Brain pericyte (primary cell): ENCODE measurements at places on chromosomes 12 and 14.
A peak's percentile ranks its signal among the peaks of the same experiment; 100 is the strongest.

DNA sequence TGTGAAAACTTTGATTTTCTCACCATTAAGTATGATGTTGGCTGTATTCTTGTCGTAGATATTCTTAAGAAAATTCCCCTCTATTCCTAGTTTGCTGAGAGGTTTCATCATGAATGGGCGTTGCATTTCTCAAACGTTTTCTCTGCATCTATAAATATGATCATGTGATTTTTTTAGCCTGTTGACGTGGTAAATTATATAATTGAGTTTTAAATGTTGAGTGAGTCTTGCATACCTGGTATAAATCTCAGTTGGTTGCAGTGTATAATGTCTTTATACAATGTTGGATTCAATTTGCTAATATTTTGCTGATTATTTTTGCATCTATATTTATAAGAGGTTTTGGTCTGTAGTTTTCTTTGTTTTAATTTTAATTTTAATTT is 405.9 kb upstream of the MIS18BP1 start:
- no peak for DNase-seq

DNA sequence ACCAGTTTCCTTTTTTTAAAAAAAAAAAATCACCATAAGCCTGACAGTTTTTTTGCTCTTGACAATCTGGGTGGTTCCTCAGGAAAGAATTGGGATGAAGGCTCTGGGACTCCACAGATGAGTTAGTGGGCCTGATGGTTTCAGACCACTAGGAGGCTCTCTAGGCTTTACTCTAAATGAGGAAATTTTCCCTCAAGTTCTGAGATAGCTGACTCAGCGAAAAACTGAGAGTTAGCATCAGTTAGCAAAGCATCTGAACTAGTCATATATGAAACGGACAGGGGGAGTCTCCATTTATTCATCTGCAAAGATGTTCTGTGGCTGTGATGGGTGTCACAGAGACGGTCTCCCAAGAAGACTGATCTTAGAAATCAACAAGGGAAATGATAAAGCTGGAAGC is 314.3 kb upstream of the OR4E1 start:
- no peak for DNase-seq

- DNase-seq = peak; percentile 21
Measured at GRCh38 chr12:127809275-127809674, 457.7 kb upstream of the TMEM132C start.

GRCh38 chr12:115519359-115519758 is 758.1 kb downstream of the MED13L start:
- no peak for DNase-seq

DNA sequence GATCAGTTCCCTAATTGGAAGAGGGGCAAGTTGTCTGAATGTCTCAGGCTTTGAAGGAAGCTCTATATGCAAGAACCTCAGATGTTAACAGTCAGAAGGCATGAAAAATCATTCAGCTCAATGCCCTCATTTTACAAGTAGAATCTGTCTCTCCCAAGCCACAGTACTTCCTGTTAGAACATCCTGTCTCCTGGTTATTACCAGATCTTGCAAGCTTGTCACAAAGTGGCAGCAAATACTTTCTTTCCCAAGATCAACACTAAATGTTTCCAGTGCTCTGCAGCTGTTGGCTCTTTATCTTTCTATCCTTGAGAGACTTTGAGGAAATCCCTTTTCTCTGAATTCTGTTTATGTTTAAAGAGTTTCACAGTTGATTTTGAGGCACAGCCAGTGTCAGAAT is 235.5 kb downstream of the AKAP6 start:
- DNase-seq = no peak

GRCh38 chr12:100184549-100185145 is 16.0 kb upstream of the ACTR6 start:
- no peak for DNase-seq

- DNase-seq = no peak
Measured at GRCh38 chr12:109153821-109154441, 37.5 kb downstream of the ACACB start.

- DNase-seq = no peak
Measured at GRCh38 chr12:102735104-102735503, 181.9 kb downstream of the PAH start.

GRCh38 chr12:94242901-94243300 is 94.5 kb downstream of the PLXNC1 start:
- no peak for DNase-seq

GRCh38 chr12:62631471-62632410 is 165.1 kb downstream of the MON2 start:
- no peak for DNase-seq

- no peak for DNase-seq
Measured at GRCh38 chr14:85276979-85277228, 253.0 kb upstream of the FLRT2 start.

- no peak for DNase-seq
Measured at GRCh38 chr12:18456344-18456743, 195.0 kb downstream of the PIK3C2G start.

DNA sequence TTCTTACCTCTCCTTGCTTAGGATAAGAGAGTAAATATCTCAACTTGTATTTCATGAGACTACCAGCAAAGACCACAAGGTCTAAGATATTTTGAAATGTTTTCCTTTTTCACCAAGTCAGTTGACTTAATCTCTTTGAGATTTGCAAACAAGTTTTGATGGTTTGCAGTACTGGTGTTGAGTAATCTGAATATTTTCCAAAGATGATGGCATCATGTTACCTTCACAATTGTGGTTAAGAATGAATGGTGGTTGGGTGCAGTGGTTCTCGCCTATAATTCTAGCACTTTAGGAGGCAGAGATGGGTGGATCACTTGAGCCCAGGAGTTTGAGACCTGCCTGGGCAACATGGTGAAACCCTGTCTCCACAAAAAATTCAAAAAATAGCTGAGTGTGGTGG is 225.7 kb downstream of the TMTC2 start:
- DNase-seq = no peak

DNA sequence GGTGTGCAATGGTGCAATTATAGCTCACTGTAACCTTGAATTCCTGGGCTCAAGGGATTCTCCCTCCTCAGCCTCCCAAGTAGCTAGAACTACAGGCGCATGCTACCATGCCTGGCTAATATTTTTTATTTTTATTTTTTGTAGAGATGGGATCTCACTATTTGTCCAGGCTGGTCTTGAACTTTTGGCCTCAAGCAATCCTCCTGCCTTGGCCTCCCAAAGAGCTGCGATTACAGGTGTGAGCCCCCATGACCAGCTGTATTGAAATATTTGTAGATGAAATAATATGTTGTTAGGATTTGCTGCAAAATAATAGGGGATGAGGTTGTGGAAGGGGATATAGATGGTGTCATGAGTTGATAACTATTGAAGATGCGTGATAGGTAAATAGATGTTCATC is 4.9 kb downstream of the KLHL28 start:
- DNase-seq = no peak

DNA sequence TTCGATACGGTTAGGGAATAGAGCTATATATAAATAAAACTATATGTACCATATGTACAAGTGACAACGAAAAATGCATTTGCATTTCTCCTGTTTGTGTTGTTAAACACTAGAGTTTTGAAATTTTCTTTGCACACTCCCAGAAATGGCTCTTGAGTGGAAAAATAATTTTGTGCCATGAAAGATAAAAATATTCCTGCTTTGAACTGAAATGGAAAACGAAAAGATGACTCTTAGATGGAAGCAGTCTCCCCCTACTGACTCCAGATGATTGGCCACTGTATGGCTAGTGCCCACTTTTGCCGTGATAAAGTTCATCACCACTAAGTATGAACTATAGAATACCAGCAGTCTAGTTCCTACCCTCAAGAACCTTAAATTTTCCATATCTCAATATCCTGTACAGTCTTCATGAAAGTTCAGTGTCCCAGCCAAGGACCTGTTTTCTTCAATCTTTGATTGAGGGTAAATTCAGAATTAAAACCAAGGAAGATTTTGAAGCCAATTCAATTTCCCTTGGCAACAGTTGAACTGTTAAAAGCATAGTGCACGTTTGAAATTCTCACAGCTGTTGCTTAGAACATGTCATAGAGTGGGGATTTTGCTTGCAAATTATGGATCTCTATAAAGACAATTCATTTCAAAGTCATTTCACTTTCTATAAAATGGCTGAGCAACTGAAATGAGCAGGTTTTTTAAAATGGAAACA is 1.6 kb upstream of the PPP2R5E start:
- DNase-seq = no peak

- no peak for DNase-seq
Measured at GRCh38 chr14:76314521-76315034, 61.4 kb upstream of the ESRRB start.

GRCh38 chr12:92467886-92468285 is 234.9 kb upstream of the PLEKHG7 start:
- DNase-seq = no peak
